ENCODE measurements at places on chromosomes 1 and 21.

- DNase-seq = no peak
Measured at GRCh38 chr1:99007366-99007765, 2.7 kb upstream of the PLPPR5 start.

DNA sequence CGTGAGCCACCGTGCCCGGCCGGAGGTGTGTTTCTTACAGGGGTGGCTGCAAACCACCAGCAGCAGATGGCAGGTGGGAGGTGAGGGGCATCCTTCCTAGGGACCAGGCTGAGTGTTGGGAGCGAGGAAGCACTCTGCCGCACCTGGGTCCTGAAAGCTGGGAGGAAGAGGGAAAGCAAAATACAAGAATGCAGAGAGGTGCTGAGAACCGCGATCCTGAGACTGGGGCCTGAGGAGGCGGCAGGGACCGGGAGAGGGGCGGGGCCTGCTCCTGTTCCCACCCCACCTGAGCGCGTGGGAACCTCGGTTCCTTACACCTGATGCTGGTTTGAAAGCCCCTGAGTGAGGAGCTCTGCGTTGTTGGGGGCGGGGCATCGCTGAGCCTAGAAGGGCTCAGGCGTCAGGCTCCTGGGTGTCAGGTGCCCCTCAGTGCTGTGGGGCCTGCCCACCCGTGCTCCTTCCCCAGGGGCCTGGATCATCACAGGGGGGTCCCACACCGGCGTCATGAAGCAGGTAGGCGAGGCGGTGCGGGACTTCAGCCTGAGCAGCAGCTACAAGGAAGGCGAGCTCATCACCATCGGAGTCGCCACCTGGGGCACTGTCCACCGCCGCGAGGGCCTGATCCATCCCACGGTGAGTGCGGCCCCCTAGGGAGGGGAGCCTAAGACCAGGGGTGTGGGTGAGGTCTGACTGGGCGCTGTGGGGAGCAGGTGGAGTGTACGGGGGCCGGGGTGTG, 15.5 kb downstream of the TRPM2 start:
- no peak for DNase-seq

DNA sequence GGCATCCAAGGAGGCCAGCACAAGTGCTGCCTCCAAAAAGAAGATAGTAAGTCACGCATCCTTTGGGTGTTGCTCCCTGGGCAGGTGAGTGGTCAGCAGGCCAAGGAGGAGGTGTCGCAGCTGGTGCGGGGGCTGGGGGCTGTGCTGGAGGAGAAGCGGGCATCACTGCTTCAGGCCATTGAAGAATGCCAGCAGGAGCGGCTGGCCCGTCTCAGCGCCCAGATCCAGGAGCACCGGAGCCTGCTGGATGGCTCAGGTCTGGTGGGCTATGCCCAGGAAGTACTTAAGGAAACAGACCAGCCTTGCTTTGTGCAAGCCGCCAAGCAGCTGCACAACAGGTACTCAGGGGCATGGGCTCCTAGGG, 4.3 kb downstream of the TRIM46 start:
- DNase-seq = no peak

- no peak for DNase-seq
Measured at GRCh38 chr21:40792691-40793456, 54.1 kb downstream of the DSCAM start.

GRCh38 chr21:42365770-42366169, 565 bp downstream of the TFF1 start:
- DNase-seq = no peak

DNA sequence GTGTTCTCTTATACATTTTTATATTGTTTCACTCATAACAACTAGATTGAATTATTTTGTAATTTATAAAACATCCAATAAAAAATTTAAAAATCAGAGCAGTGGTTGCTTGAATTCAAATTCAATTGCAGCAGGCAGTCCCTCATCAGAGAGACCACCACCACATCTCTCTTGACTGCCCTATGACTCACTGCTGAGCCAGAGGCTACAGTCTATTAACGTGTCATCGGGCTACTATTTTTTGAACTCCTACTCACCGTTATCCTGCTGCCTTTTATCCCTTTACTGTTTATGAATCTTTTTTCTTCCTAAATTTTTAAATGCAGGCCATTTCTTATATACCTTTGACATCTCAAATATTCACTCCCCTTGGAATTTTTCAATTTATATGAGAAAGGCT, 144.7 kb downstream of the BARHL2 start:
- no peak for DNase-seq
